ENCODE measurements at places on chromosomes 12 and 14.

DNA sequence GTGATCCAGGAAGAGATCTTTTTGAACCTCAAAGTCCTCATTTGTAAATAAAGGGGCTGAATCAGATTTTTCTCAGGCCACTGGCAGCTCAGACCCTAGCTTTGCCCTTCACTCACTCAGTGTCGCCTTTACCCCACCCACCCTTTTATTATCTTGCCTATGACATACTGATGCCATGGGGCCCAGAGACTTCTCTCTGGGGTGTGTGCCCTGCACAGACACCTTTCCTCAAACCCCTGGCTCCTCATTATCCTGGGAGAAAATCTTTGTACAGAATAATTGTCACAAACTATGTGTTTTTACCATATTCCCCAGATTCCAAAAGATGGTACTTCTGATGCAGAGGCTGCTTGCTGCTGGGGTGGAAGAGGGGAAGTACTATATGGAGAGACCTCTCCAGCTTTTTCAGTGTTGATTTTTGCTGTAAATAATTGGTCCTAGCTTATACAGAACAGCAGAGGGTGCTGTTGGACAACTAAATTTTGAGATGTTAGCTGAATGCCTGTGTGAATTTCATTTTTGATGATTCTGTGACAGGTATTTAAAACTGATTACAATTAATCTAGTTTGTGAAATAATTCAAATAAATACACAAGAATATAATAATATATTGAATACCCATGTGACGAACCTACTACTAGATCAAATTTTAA is 53.9 kb upstream of the DCD start:
- peak; percentile 13 for DNase-seq

DNA sequence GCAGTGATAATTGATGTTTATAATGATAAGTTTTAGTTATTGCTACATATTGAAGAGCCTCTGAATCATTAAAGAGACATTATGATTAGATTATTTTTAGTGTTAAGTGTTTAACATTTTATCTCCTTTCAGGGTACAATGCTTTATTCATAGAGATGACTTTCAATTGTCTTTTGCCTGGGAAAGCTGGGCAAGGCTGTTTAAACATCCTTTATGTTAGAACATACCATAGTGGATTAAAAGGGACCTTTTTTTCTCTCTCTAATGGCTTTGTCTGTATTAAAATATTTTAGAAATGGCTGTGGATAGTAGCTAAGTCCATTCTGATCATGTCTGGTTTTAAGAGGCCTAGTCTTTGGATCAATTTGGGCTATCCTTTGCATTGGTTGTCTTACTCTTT is 427.5 kb upstream of the MIS18BP1 start:
- no peak for DNase-seq

DNA sequence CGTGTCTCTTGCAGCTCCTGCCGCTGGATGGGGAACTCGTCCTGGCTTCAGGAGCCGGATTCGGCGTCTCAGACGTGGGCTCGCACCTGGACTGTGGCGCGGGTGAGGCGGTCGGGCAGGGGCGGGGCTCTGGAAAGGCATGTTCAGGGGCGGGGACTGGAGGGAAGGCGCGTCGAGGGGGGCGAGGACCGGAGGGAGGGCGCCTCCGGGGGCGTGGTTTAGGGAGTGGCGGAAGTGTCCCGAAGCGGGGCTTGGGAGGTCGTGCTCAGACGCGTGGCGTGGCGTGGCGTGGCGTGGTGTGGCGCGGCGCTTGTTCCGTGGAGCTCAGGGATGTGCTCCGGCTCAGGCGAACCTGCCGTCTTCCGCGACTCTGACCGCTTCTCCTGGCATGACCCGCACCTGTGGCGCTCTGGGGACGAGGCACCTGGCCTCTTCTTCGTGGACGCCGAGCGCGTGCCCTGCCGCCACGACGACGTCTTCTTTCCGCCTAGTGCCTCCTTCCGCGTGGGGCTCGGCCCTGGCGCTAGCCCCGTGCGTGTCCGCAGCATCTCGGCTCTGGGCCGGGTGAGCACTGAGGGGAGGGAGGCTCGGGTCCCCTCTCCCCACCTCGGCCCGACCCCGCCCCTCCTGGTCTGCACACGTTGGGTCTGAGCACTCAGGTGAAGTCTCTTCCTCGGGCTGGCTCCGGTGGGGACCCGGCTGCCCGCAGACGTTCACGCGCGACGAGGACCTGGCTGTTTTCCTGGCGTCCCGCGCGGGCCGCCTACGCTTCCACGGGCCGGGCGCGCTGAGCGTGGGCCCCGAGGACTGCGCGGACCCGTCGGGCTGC is 6.2 kb downstream of the AMN start:
- peak; percentile 61 for DNase-seq

DNA sequence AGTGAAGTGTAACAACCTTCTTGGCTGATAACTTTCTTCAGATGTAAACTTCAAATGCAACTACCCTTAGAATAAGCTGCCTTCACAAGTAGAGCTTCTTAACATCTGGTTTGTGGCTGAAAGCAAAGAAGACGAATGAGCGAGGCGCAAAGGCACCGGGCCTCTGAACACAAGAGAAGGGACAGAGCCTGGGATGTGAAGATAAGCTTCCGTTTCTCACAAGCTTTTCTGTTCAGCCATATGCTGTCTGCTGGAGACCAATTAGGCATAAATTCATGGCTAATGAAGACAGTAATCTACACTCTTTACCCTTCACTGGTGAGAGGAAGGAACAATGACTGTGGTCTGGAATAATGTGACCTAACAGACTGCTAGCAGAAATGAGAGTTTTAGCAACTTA is 195.2 kb downstream of the ATXN7L3B start:
- no peak for DNase-seq

DNA sequence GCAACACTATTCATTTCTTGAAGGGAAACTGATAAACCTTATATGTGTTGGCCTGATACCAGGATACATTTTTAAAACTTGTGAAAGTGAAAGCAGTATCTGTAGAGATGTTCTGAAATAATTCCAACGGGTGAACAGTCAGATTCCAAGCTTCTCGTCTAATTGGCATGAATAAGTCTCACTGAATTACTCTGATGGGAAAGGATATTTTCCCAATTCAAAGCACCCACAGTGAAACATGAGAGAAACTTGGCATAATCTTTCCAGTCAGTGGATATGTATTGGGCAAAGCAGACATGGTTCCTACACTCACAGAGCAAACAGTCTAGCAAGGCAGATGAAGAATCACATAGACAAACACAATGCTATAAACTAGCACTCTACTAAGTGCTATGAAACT is 413.1 kb downstream of the MED13L start:
- DNase-seq, result no peak

DNA sequence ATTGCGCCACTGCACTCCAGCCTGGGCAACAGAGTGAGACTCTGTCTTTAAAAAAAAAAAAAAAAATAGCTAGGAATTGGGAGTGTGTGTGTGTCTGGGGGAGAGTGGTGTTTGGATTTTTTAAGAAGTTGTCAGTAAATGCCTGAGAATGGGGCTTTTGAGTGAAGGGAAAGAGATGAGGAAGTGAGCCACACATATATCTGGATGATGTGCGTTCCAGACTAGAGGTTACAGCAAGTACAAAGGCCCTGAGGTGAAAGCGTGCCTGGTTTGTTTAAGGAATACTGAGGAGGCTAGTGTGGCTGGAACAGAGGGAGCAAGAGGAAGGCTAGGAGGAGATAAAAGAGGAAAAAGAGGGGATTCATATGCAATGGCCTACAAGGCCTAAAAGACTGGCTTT is 70.0 kb downstream of the PAPLN start:
- DNase-seq, result no peak

DNA sequence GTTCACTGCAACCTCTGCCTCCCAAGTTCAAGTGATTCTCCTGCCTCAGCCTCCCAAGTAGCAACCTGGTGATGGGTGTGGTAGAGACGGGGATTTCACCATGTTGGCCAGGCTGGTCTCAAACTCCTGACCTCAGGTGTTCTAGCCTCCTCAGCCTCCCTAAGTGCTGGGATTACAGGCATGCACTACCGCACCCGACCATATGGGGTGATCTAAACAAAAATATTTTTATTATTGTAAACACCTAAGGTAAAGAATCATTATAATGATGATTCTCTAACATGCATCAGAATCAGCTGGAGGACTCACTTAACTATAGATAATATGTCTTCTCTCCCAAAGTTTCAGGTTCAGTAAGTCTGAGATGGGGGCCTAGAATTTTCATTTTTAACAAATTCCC is 96.2 kb upstream of the ALG10 start:
- no peak for DNase-seq

DNA sequence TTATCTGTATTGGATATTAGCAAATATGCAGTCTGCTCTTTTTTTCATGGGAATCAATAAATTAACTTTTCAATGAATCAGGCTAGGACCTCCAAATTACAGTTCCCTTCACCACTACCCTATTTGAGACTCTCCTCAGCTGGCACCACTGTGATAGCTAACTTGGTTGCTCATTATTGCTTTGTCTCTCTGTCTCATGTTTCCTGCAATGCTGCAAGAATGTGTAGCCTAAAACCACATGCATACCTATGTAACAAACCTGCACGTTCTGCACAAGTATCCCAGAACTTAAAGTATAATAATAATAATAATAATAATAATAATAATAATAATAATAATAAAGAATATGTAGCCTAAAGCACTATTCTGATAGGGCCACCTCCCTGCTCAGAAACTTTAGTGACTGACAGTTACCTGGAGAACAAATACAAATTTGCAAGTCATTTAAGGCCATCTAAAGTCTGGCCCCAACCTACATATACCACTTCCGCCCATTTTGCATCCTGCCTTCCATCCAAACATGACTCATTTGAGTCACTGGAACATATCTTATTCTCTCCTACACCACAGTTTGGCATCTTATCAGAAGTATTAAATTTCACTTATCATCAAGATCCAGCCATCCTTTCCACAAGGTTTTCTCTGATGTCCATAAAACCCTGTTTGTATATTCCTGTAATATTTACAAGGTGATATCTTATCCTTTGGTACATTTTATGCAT is 215.1 kb downstream of the LRRK2 start:
- DNase-seq, result no peak

- no peak for DNase-seq
These were observed 86.8 kb downstream of the RFLNA start for GRCh38 chr12:124381456-124382296.

DNA sequence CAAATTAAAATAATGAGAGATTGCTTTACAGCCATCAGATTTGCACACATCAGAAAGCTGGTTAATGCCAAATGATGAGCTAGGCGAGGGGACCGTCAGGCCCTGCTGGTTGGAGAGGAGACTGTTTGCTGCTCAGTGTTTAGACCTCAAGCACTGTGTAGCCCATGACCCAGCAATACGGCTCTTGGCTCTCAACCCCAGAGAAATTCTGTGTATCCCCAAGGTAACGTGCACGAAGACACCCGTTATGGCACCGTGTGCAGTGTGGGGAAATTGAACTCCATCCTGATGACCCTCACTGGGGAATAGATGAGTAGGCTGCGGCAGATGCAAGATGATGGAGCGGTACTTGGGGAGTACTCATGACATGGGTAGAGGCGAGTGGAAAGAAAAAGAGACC is 55.7 kb downstream of the EID3 start:
- DNase-seq, result no peak

DNA sequence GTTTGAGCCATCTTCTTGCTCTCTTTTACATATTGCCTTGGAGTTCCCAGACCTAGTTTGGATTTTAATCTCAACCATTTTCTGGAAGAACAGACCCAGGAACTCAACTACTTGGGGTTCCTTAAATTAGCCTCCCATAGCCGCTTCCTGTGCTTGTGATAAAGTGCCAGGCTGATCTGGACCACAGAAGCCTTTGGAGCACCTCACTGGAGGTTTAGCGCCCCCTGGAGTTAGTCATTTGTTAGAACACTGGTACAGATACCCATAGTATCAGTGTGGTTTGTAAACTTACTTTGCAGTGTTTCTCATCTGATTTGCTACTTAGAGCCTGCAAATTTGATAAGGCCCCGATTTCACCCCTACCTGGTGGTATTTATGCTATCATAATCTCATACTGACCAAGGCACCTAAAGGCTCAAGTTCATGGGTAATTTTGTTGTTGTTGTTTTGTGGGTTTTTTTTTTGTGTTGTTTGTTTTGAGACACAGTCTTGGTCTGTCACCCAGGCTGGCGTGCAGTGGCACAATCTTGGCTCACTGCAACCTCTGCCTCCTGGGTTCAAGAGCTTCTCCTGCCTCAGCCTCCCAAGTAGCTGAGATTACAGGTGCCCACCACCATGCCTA is 3.7 kb downstream of the UNC119B start:
- DNase-seq, result peak; percentile 85

DNA sequence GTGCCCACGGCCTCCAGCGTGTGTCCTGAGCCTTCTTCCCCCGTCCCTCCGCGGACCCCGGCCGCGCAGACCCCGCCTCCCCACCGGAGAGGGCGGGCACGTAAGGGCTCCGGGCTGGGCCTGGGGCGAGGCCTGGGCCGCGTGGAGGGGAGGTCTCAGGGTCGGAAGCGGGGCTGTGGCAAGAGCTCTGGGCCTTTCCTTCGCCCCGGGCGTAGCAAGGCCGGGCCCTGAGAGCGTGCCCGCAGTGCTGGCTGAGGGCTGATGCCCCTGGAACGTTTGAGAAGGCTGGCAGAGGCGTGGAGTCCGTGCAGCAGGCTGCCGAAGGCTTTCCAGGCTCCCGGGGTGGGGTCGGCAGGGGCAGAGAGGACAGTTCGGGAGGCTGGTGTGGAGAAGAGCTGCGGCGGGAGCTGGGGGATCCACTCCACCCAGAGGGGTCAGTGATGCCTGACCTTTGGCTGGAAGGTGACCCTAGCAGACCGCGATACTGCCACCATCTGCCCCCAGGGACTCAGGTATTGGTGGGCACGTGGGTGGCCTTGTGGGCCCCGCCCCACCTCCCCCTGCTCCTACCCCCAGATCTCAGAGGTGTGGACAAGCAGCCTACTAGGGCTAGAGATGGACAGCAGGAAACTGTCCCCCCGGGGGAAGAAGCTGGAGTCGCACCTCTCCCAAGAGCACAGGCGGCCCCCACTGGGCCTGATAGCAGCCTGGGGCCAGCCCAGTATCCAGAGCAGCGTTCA is 558 bp downstream of the TEX22 start:
- peak; percentile 80 for DNase-seq

- no peak for DNase-seq
These were observed 93.5 kb upstream of the PTHLH start for GRCh38 chr12:28065889-28066630.

DNA sequence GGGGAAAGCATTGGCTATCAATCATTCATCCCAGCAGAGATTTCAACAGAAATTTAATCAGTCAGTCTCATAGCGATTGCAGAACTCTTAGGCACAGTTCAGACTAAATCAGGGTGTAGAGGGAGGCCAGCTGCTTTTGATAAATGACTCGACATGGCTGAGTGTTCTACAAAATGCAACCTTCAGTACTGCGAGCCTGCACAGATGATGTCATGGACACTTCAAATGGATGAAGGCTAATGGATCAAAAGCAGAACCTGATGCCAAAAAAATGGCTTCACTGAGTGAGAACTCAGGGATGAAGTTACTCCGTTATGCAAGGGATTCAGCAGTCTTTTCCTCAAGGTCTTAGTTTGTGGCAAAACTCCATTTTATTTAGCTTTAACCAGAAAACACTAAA is 167.3 kb downstream of the DACT1 start:
- peak; percentile 16 for DNase-seq

DNA sequence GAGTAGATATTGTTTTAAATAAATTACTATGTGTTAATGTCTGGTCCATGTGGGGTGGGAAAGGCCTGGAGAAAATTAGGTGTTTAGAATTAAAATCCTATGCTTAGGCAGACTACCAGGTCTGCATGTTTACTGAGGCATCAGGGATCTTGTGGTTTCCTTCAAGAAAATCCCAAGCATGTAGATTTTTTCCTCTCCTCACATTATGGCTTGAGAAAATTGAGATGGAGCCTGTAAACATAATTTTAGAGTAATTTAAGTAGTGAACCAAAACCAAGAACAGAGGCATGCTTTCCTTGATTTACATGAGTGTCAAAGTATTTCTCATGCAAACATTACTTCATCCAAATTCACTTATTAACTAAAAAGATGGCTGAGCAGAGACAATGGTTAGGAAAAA is 823.7 kb downstream of the AACS start:
- DNase-seq, result no peak

Measured in BE2C (cell line).